ENCODE measurements at places on chromosomes 12 and 14.

DNA sequence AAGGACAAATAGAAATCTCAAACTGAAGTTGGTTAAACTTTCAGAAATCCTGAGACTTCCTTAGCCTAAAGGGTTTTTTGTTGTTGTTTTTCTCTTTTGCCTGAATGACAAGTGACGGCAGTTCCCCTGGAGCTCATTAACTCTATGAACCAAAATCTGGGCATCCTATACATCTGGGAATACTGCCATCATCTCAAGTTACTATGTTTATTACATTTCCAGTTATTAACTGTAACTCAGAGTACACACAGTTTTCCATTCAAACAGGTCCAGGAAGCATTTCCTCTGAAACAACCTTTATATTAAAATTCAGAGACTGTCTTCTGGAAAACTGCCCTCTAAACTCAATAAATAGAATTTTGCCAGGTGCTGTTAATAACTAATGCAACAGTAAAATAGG is 55.6 kb upstream of the CDKL1 start:
- no peak for DNase-seq

- DNase-seq = no peak
These were observed 80.7 kb downstream of the PRMT8 start for GRCh38 chr12:3571724-3572123.

GRCh38 chr12:2195085-2195484 is 142.3 kb downstream of the CACNA1C start:
- no peak for DNase-seq

- DNase-seq = no peak
These were observed 16.0 kb upstream of the RNASE10 start for GRCh38 chr14:20489093-20489994.

DNA sequence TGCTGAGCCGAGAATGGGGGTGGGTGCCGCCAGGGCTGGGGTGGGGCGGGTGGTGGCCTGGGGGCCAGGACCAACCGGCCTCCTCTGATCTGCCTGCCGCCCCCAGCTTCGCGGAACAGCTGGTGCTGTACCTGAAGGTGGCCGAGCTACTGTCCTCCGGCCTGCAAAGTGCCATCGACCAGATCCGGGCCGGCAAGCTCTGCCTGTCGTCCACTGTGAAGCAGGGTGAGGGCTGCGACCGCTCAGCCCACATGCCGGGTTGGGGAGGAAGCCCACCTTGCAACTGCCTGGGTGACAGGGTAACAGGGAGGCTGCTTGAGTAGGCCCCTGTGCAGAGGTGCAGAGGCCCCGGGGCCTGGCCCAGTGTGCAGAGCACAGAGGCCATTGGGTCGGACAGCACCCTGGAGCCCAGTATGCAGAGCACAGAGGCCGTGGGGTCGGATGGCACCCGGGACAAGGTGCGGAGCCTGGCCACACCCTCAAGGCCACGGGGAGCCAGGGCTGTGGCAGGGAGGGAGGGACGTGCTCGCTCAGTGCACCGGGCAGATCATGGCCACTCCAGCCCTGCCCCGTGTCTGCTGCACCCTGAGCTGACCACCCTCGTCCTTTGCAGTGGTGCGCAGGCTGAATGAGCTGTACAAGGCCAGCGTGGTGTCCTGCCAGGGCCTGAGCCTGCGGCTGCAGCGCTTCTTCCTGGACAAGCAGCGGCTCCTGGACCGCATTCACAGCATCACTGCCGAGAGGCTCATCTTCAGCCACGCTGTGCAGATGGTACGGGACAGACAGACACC is 9.5 kb upstream of the PUS1 start:
- no peak for DNase-seq

GRCh38 chr14:89958966-89959365 is 3.2 kb downstream of the TDP1 start:
- no peak for DNase-seq

- DNase-seq = no peak
These were observed 263.9 kb downstream of the FBXL14 start for GRCh38 chr12:1330477-1330827.

DNA sequence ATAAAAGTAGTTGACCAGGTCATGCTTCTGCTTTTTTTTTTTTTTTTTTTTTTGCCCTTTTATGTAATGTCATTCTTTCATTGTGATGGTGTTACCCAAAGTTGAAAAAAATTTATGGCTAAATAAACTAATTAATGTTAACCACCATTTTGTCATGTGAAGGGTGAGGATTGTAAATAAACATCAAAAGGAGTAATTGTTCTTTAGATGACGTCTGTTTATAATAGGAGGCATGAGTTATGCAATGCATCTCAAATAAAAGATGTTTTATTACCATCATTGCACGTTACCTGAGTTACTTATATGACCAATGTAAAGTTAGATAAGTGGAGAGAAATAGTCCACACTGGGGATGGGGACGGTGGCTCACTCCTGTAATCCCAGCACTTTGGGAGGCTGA is 349.9 kb upstream of the PDE3A start:
- DNase-seq = no peak

DNA sequence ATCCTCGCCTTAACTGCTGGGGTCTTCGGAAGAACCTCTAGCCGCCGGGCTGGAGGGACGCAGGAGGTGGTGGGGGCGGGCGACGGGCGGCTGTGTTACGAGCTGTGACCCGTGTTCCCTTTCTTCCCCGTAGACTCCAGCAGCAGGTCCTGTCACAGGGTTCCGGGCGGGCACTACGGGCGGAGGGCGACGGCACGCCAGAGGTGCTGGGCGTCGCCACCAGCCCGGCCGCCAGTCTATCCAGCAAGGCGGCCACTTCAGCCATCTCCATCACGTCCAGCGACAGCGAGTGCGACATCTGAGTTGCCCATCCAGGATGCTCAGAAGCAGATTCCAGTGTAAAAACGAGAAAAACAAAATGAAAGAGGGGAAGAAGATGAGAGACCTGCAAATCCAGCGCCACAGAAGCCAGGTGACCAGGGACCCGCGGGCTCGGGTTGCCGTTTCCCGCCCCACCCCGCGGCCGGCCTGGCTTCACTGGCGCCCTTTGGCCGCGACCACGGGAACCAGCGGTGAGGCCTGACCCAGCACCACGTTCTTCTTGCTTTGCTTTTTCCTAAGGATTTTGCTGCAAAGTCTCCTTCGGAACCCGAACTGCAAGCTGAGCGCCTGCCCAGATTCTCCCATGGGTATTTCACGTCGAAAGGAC is 2.1 kb downstream of the SIX6 start:
- peak; percentile 74 for DNase-seq

- no peak for DNase-seq
These were observed 704 bp downstream of the ATP2B1 start for GRCh38 chr12:89707703-89708564.

DNA sequence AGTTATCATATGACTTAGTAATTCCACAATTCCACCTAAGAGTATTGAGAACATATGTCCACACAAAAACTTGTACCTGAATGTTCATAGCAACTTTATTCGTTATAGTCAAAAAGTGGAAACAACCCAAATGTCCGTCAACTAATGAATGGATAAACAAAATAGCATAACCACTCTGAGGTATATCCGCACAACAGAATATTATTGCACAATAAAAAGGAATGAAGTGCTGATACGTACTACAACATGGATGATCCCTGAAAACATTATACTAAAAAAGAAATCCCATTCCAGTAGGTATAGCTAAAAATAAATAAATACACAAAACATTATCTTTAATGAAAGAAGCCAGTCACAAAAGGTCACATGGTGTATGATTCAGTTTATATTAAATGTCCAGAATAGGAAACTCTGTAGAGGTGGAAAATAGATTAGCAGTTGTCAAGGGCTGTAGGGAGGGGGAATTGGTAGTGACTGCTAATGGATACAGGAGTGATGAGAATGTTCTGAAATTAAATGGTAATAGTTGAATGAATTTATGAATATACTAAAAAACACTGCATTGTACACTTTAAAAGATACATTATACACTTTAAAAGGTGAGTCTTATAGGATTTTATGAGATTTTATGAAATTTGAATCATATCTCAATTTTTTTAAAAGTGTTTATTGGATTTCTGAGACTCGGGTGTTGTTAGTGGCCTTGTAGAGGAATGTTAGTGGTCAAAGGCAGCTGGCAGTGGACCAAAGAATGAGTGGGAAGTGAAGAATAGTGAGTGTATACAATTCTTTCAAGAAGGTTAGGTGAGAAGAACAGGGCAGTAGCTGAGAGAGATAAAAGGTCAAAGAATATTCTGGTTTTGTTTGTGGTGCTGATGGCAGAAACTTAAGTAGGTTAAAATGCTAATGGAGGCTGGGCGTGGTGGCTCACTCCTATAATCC is 36.3 kb upstream of the BAZ1A start:
- DNase-seq = no peak

- DNase-seq = no peak
These were observed 458.3 kb downstream of the ETNK1 start for GRCh38 chr12:23083267-23083666.

- DNase-seq = no peak
These were observed 1.5 kb upstream of the STRAP start for GRCh38 chr12:15880721-15881120.

DNA sequence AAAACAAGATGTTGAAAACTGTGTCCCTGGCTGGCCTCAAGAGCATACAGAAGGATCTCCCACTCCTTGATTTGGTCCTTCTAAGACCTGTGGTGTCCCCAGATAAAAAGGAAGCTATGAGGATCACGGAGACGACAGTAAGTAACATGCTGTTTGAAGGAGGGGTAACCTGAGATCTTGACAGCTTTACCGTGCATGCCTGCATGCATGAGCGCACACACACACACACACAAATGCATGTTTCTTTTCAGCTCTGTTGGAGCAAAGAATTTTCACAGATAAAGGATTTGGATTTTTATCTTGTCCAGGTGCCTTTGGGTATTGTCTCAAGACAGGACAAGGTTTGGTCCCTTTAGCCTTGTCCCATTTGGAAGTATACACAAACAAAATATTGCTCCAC is 411.6 kb upstream of the CCDC196 start:
- no peak for DNase-seq

DNA sequence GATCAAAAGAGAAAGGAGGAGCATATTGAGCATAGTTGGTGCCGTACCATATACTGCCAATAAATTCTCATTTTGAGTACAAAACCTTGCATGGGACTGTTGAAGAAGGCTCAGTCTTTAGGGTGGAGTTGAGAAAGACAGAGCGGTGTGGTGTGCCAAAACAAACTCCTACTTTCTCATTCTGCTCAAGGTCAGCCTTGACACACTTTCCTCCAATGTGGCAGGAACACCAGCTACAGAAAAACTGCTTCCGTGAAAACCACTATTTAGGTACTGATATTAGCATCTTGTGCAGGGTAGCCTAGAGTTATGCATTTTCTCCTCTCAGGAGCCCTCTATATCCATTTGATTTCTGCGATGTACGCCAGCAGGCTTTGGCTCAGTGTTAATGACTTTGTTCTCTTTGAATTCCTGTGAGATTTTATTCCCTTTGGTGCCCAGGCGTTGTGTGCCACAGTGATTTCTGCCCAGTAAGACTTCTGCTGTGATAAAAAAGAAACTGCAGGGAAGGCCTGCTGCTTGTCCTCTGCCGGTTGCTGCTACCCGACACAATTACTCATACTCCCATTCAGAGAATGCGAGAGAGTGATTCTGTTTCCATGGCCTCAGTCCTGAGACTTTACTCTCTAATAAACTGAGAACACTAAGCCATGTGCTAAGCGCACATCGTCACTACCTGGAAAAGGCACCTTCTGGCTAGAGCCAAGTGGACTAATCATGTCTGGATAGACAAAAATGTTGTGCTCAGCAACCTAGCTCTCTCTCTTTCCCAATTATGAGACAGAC is 88.3 kb upstream of the MDM1 start:
- no peak for DNase-seq

GRCh38 chr12:11780521-11781101 is 131.1 kb downstream of the ETV6 start:
- no peak for DNase-seq

- DNase-seq = peak; percentile 38
These were observed 16.8 kb downstream of the ATP5MC2 start for GRCh38 chr12:53659011-53659551.
